ENCODE measurements at places on chromosomes 6 and 20. TPM values are rescaled to one million over a fixed set of nuclear protein-coding genes. Genes with fewer than 3 reads are reported as not detected.
A peak's percentile ranks its signal among the peaks of the same experiment; 100 is the strongest.

DNA sequence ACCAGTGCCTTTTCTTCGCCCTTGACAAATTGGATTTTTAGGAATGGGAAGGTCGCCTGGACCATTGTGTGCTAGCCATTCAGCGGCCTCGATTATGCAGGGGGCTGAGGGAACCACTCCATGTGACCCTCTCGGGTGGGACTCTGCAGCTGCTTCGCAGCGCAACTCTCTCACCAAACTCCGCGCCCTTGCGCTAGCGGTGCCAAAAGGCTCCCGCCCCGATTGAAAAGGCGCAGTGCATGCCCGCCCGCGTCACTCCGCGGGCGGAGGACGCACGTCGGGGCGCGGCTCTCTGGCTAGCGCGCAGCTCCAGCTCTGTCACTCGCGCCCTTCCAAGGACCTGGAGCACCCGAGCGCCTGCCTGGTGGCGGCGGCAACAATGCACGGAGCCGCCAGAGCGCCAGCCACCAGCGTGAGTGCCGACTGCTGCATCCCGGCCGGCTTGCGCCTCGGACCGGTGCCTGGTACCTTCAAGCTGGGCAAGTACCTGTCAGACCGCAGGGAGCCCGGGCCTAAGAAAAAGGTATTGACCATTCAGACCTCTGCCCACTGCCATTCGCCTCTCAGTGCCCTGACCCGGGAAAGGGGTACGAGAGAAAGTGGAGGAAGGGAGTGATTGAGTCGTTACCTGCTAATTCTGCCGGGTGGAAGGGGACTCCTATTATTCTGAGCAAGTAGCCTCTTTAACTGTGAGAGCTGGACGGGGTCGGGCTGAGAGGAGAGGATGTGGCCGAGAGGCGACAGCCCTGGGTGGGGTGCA lies at the start of gene PRDM13:
PRDM13 (plus strand) TSS at position 178 of the 760 bp plus-strand sequence; CDS start at position 380, 202 bp downstream.
- no peaks in the 10 kb centered on the region for H3K36me3 ChIP-seq
- H3K4me3 ChIP-seq = no peak within 1 kb of the TSS
- DNase-seq = no peak

DNA sequence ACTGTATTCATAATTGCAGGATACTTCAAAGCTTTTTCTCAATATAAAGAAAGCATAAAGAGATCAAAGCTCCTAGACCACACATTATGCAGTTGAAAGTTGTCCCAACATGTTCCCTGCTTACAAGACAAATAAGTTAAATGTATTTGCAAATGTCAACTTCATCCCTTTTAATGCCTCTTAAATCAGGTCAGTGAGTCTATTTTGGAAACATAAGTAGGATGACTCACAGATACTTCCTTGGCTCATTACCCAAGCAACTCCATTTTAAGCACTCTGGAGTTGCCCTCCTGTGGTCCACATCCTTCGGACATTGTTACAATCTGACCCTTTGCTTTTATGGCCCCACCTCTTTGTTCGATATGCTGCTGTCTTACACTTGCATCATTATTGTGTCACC lies 162.0 kb downstream of the FAXC start:
- H3K4me1 ChIP-seq = peaks cover 27% of the 10 kb centered on the region
- H3K36me3 ChIP-seq = no peaks in the 10 kb centered on the region
- no peak overlapping the region for H3K27ac ChIP-seq

GRCh38 chr6:52317841-52318581 lies 33.5 kb upstream of the MCM3 start:
- H3K4me3 ChIP-seq = no peak overlapping the region
- no peaks in the 10 kb centered on the region for H3K27me3 ChIP-seq
- H3K36me3 ChIP-seq = no peaks in the 10 kb centered on the region
- DNase-seq = peak; percentile 68
- no peak overlapping the region for H3K27ac ChIP-seq

- H3K4me1 ChIP-seq = peaks cover 59% of the 10 kb centered on the region
- DNase-seq = no peak
- H3K27me3 ChIP-seq = no peaks in the 10 kb centered on the region
- H3K4me3 ChIP-seq = peak overlapping the region; percentile 96
- peaks cover 11% of the 10 kb centered on the region for H3K36me3 ChIP-seq
- peak overlapping the region; percentile 95 for H3K27ac ChIP-seq
Observed at GRCh38 chr20:17969884-17970409, 1.1 kb downstream of the MGME1 start.

DNA sequence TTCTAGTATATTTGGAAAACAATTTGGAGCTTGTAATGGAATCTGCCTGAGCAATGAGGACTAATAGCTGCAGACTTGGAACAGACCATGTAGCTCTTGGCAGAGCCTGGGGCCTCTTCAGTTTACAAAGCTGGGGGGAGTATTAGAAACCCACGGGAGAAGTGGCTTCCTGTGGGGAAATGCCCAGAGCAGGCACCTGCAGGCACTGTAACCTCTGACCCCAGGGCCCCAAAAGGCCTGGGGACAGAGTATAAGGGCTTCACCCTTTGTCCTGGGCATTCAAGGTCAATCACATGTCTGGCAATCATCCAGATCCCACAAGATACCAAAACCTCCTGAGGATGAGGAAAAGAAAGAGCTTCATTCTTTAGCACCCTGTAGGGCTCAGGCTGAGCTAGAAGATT lies 19.4 kb downstream of the PKIG start:
- H3K36me3 ChIP-seq = no peaks in the 10 kb centered on the region
- no peak overlapping the region for H3K27ac ChIP-seq
- H3K27me3 ChIP-seq = no peaks in the 10 kb centered on the region
- H3K4me3 ChIP-seq = no peak overlapping the region

DNA sequence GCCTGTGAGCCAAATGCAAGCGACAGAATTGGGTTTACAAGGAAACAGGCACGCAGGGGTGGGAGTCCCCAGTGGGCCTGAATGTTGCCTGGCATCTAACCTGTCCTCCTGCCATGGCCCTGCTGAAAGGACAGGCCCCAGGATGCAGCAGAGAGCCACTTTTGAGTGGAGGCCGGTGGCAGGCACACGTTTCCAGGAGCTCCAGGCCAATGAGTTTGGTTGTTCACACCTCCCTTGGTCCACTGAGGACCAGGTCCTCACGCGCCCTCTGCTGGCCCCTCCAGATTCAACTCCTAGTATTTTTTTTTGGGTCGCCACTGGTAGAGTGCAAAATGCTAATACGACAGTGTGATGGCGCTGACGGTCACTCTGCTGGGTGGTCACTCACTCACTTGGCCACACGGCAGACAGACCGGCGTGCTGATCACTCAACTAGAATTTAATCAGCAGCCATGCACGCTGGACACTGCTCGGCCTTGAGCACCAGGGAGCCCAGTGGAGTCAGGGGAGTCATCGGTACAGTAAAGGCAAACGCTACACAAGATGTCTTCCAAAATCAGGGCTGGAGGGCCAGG lies 81.7 kb upstream of the NFATC2 start:
- H3K4me3 ChIP-seq = no peak overlapping the region
- no peak overlapping the region for H3K27ac ChIP-seq
- H3K27me3 ChIP-seq = no peaks in the 10 kb centered on the region
- peak; percentile 76 for DNase-seq

DNA sequence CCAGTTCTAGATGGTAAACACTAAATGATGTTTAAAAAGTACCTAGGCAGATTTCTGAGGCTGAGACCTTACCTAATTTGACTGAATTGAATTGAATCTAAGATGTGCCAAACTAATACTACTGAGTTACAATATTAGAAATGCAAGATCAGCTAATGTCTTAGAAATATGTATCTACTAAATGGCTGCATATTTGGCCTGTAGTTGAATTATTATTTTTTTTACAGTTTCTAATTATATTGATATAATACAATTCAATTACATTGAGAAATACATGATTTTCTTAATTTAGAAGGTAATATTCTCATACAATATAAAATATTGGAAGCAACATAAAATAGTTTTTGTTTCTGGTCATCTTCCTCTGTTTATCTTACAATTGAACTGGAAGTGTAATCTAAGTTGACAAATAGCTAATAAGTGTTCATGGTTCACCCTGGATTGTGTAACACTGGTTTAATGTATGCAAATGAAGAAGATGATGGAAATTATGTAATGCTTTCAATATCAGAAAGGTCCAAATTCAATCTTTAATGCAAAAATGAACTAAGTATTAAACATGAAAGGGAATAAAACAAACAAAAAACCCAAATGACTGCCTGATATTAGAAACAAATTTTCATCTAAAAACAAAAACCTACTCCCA lies 2.9 kb downstream of the MAP3K7 start:
- peaks cover 20% of the 10 kb centered on the region for H3K4me1 ChIP-seq
- H3K27me3 ChIP-seq = no peaks in the 10 kb centered on the region
- H3K36me3 ChIP-seq = no peaks in the 10 kb centered on the region
- H3K4me3 ChIP-seq = no peak overlapping the region

- H3K4me3 ChIP-seq = no peak overlapping the region
- H3K27me3 ChIP-seq = no peaks in the 10 kb centered on the region
- H3K27ac ChIP-seq = no peak overlapping the region
- no peak for DNase-seq
Observed at GRCh38 chr20:53847139-53847836, 223.1 kb downstream of the BCAS1 start.

GRCh38 chr6:31821301-31822035 lies 6.1 kb upstream of the HSPA1B start:
- no peaks in the 10 kb centered on the region for H3K27me3 ChIP-seq
- peaks cover 69% of the 10 kb centered on the region for H3K4me1 ChIP-seq

GRCh38 chr6:99189823-99190721 lies 159.4 kb downstream of the FAXC start:
- H3K36me3 ChIP-seq = no peaks in the 10 kb centered on the region
- peaks cover 14% of the 10 kb centered on the region for H3K4me1 ChIP-seq
- H3K27ac ChIP-seq = no peak overlapping the region
- no peak for DNase-seq

GRCh38 chr20:54172532-54172855 lies 1.3 kb downstream of the CYP24A1 start:
- no peak overlapping the region for H3K27ac ChIP-seq
- no peak overlapping the region for H3K4me3 ChIP-seq
- H3K4me1 ChIP-seq = peaks cover 37% of the 10 kb centered on the region
- no peaks in the 10 kb centered on the region for H3K27me3 ChIP-seq
- peaks cover 12% of the 10 kb centered on the region for H3K36me3 ChIP-seq
- no peak for DNase-seq

DNA sequence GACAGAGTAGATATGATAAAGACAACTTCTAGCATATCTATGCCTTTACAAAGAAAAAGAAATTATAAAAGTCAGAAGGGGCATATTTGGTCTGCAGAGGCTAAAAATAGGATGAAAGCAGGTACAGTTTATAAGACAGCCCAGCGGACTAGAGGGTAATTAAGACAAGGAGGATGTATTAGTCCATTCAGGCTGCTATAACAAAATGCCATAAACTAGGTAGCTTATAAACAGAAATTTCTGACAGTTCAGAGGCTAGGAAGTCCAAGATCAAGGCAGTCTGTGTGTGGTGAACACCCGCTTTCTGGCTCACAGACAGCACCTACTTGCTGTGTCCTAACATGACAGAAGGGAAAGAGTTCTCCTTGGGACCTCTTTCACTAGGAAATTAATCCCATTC lies 5.7 kb downstream of the HBS1L start:
- no peak for DNase-seq
- no peak overlapping the region for H3K27ac ChIP-seq
- H3K4me1 ChIP-seq = peaks cover 14% of the 10 kb centered on the region
- H3K4me3 ChIP-seq = no peak overlapping the region

GRCh38 chr20:5197270-5197827 lies 70.5 kb downstream of the CDS2 start:
- no peaks in the 10 kb centered on the region for H3K27me3 ChIP-seq
- H3K4me3 ChIP-seq = no peak overlapping the region
- H3K4me1 ChIP-seq = no peaks in the 10 kb centered on the region

DNA sequence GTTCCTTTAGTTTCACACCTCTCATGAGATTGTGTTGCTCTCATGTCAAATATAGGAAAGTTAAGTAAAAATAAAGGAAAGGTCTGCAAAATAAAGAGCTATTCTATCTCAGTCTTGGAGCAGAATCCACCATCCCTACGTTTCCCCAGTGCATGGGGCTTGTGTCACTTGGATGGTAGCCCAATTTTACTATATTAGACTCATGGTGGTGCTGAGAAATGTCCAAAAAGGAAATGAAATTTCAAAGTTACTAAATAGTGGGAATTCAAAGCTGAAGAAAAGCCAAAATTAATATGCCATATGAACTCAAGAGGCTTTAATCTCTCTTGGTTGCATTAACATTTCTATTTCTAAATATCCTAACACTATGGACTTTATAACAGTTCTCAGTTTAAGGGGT lies 1283.3 kb upstream of the GJE1 start:
- DNase-seq = no peak
- no peak overlapping the region for H3K27ac ChIP-seq
- H3K27me3 ChIP-seq = no peaks in the 10 kb centered on the region
- peaks cover 17% of the 10 kb centered on the region for H3K4me1 ChIP-seq
- H3K36me3 ChIP-seq = peaks cover 11% of the 10 kb centered on the region

- no peaks in the 10 kb centered on the region for H3K27me3 ChIP-seq
- H3K36me3 ChIP-seq = no peaks in the 10 kb centered on the region
- H3K4me1 ChIP-seq = no peaks in the 10 kb centered on the region
Observed at GRCh38 chr6:4480788-4481735, 295.1 kb upstream of the CDYL start.

DNA sequence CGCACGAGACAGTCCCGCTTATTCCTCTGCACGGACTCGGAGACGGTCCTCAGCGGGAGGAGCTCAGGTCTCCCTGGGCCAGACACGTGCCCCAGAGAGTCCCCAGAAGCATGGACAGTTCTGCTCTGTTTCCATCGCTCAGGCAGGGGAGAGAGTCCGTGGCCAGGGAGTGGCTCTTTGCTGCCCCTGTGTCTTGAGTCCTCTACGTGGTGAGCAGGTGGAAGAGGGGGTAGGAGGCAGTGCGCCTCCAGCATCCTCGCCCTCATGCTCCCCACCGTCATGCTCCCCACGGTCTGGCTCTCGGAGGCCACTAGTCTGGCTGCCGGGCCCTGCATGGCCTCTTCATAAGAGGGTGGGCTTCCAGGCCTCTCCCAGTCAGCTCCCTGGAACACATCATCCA lies 8.9 kb downstream of the TAGAP start:
- no peaks in the 10 kb centered on the region for H3K36me3 ChIP-seq
- no peaks in the 10 kb centered on the region for H3K27me3 ChIP-seq
- peaks cover 14% of the 10 kb centered on the region for H3K4me1 ChIP-seq
- DNase-seq = no peak

- DNase-seq = no peak
- no peak overlapping the region for H3K4me3 ChIP-seq
- H3K27me3 ChIP-seq = peaks cover 55% of the 10 kb centered on the region
- H3K36me3 ChIP-seq = no peaks in the 10 kb centered on the region
- H3K27ac ChIP-seq = no peak overlapping the region
Observed at GRCh38 chr20:39233755-39234154, 271.6 kb downstream of the DHX35 start.

- H3K4me3 ChIP-seq = no peak overlapping the region
- no peaks in the 10 kb centered on the region for H3K36me3 ChIP-seq
- peaks cover 31% of the 10 kb centered on the region for H3K4me1 ChIP-seq
- no peak for DNase-seq
- H3K27me3 ChIP-seq = no peaks in the 10 kb centered on the region
- no peak overlapping the region for H3K27ac ChIP-seq
Observed at GRCh38 chr6:136990754-136991153, 54.0 kb downstream of the IL20RA start.

IFT52 gene
- total RNA-seq = 46.4 TPM

NQO2 gene
- 82.9 TPM for total RNA-seq

DACT2 gene
- total RNA-seq = not detected

CYP21A2 gene
- total RNA-seq = not detected

COL21A1 gene
- not detected for total RNA-seq

RAET1G gene
- total RNA-seq = not detected

C6orf118 gene
- not detected for total RNA-seq

PCSK2 gene
- not detected for total RNA-seq

RPN2 gene
- 164 TPM for total RNA-seq

BCAS1 gene
- total RNA-seq = 4.0 TPM

CPNE5 gene
- total RNA-seq = 0.40 TPM

SUMO4 gene
- total RNA-seq = 1.8 TPM

All from PC-9 (cell line).